ENCODE measurements at places on chromosomes 1 and 21.

DNA sequence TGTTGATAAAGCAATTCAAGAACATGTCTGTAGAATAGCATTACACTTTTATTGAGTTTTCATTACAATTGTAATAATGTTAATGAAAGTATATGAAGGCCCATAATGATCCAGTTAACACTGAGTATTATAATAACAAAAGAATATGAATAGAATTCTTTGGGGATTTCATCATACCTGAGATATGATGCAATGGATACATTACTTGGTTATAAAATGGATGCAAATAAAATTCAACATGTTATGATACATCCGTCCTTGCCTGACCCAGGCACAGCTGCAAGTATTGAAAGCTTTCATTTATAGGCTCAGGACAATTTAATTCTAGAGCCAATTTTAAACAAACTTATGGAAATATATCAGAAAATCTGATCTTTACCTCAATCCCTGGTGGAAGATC is 8.2 kb upstream of the KCNA3 start:
- DNase-seq = no peak

DNA sequence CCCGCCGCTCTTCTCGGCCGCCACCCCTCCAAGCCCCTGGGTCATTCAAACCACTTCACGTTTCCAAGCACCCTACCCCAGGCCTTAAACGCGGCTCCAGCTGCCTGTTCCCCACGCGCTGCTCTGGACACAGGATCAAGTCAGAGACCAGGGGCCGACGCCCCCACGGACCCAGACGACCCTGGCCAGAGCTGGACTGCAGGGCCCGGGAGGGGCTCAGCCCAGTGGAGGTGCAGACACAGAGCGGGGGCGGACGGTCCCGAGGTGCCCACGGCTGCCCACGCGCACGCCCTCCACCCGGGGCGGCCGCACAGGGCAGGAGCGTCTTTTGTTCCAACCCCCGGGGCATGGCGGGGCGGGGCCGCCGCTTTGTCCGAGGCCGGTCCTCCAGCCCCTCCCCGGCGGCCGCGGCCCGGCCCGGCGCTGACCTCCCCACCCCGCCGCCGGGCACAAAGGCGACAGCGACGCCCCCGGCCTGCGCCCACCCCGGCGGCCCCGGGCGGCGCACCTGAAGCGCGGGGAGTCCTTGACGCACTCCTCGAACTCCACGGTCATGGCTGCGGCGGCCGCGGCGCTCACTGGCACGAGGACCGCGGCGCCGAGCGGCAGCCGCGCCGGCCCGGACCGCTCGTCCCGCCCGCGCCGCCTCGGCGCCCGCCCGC is 338 bp downstream of the ACAP3 start:
- DNase-seq = no peak

- no peak for DNase-seq
Measured at GRCh38 chr21:46371204-46372013, 47.5 kb downstream of the PCNT start.

- no peak for DNase-seq
Measured at GRCh38 chr1:194161591-194161990, 975.2 kb upstream of the B3GALT2 start.

GRCh38 chr21:35026617-35027562 is 22.2 kb downstream of the RUNX1 start:
- DNase-seq = peak; percentile 90

GRCh38 chr1:159803956-159804689 is 2.0 kb downstream of the FCRL6 start:
- no peak for DNase-seq

GRCh38 chr1:6310116-6310848 is 49.4 kb upstream of the GPR153 start:
- no peak for DNase-seq

GRCh38 chr1:57250021-57250420 is 173.8 kb downstream of the DAB1 start:
- no peak for DNase-seq

- no peak for DNase-seq
Measured at GRCh38 chr1:64683419-64683818, 61.5 kb upstream of the RAVER2 start.

DNA sequence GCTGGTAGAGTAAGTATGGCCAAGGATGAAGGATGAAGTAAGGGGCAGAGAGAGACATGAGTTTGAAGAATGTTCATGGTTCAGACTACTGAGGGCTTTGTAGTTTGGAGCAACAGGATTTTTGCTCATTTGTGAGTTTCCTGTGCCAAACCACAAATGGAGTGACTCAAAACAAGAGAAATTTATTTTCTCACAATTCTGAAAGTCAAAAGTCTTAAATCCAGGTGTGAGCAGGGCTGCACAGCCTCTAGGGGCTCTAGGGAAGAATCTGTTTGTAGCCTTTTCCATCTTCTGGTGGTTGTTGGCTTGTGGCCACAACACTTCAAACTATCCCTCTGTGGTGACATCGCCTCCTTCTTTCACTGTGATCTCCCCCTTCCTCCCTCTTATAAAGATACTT is 58.9 kb downstream of the RHOU start:
- peak; percentile 72 for DNase-seq

DNA sequence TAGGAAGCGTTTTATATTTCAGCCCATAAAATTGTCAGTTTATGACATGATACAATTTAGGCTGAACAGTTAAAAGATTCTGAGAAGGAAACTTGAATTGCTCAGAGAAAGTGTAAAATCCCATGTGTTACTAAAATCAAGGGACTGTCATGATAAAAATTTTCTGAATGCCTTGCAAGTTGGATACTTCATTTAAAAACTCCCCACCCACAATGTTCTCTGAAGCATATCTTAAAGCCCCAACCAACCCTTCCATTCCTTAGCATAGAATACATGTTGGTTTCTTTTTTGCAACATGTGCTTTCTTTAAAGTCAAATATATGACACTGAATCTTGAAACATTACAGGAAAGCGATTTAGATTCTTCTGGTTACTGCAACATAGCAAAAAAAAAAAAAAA is 97.4 kb downstream of the MRPL39 start:
- no peak for DNase-seq

DNA sequence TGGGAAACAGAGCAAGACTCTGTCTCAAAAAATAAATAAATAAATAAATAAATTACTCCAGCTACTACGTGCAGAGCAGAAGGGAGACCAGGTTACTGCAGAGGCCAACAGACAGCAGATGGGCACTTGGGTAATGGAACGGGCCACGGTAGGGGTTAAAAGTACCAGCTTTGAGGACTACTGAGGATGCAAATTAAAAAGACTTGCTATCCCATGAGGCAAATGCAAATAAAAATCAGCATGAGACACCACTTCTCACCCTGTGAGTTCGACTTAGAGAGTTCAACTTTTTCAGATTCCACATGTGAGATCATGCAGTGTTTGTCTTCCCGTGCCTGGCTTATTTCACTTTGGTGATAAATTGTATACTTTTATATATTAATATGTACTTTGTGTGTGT is 6.6 kb downstream of the SLC2A5 start:
- DNase-seq = no peak

GRCh38 chr21:39454949-39455668 is 3.3 kb downstream of the SH3BGR start:
- no peak for DNase-seq

DNA sequence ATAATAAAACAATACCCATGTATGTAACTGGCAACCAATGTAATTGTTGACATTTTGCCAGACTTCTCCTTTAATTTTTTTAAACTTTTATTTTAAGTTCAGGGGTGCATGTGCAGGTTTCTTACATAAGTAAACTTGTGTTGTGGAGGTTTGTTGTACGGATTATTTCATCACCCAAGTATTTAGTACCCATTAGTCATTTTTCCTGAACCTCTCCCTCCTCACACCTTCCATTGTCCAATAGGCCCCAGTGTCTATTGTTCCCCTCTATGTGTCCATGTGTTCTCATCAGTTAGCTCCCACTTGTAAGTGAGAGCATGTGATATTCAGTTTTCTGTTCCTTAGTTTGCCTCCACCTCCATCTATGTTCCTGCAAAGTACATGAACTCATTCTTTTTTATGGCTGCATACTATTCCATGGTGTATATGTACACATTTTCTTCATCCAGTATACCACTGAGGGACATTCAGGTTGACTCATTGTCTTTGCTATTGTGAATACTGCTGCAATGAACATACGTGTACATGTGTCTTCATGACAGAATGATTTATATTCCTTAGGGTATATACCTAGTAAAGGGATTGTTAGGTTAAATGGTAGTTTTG is 6.7 kb downstream of the DEPDC1 start:
- no peak for DNase-seq

GRCh38 chr1:199931666-199932377 is 95.7 kb upstream of the NR5A2 start:
- peak; percentile 41 for DNase-seq

DNA sequence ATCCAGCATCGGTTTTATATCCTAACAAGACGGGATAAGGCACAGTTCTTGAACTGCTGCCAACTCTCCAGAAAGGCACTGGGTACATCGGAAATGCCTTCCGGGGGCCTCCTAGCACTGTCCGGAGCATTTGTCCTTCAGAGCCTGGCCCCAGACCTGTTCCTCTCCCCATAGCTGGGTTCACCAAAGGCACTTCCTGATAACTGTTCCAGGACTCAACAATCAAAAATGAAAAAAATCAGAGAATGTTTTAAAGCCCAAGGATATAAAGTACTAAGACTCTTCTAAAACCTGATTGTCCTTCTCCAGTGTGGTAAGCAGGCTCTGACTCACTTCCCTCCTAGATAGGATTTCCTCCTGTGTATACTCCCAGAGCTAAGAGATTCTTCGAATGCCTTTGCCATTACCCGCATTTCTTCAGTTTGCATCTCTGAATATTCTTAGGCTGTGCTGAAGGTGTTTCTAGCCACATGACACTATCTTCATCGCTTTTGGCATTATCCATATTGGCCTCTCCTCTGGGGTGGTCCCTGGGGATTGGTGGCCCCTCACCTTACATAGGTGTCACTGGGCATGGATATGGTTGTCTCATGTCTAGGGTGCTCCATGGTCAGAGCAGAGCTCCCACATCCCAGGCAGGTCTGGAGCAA is 112.9 kb downstream of the ZBTB18 start:
- no peak for DNase-seq

DNA sequence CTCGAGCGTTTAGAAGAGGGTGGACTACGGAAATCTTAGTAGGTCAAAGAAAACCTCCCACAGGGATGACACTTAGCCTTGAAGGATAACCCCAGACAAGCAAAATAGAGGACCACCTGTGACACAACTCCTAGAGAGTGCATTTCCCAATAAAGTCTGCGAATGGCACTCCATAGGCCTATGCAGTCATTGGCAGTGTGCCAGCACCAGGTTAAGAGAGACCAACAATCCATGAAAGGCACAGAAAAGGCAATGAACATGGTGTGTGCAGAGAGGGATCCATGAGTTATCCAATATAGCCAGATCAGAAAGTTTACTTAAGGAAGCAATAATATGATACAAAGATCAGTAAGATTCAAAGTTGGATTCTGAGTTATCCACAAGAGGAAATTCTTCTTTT is 45.2 kb upstream of the FMO2 start:
- no peak for DNase-seq

DNA sequence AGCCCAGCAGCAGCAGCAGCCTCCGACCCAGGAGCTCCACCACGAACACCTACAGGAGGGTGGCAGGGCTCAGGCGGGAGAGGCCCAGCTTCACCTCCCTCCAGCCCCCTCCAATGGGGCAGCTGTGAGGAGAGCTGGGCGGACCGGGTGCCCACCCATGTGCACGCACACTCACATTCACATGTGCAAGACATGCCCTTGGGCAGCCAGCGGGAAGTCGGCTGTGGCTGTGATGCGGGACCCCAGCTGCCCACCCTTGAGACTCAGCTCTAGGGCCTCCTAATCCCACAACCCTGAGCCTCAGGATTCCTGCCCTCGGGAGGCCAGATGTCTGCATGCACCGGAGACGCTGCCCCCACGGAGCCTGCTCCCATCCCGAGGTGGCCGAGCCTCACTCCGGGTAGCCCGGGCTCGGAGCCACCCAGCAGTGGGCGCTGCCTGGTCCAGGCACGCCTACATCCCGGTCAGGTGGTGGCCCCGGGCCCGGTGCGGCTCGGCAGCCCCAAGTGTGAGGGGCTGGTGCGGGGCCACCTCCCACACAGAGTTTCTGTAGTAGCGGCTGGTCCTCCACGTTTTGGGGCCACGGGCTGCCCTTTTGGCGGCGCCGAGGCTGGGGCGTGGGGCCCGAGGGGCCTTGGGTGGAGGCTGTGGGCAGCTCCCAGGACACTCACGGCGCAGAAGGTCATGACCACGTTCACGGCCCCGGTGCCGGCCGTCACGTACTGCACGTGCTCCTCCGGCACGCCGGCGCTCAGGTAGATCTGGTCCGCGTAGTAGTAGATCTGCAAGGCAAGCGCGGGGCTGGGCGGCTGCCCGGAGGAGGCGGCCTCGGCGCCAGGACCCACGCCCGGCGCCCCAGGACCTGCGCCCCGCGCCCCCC is 12.9 kb upstream of the SLC2A7 start:
- DNase-seq = no peak

DNA sequence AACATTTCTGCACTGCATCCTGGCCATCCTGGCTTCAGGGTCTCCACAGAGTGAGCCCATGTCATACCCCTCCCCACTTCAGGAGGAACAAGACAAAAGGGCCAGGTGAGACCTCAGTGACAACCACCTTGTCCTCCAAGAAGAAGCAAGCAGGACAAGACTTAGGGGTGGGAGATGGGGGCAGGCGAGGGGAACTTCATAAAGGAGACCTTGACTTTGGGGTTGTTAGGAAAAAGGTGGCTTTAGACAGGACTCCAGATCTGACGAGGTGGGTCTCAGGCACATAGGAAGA is 24.0 kb upstream of the SLAMF9 start:
- no peak for DNase-seq

DNA sequence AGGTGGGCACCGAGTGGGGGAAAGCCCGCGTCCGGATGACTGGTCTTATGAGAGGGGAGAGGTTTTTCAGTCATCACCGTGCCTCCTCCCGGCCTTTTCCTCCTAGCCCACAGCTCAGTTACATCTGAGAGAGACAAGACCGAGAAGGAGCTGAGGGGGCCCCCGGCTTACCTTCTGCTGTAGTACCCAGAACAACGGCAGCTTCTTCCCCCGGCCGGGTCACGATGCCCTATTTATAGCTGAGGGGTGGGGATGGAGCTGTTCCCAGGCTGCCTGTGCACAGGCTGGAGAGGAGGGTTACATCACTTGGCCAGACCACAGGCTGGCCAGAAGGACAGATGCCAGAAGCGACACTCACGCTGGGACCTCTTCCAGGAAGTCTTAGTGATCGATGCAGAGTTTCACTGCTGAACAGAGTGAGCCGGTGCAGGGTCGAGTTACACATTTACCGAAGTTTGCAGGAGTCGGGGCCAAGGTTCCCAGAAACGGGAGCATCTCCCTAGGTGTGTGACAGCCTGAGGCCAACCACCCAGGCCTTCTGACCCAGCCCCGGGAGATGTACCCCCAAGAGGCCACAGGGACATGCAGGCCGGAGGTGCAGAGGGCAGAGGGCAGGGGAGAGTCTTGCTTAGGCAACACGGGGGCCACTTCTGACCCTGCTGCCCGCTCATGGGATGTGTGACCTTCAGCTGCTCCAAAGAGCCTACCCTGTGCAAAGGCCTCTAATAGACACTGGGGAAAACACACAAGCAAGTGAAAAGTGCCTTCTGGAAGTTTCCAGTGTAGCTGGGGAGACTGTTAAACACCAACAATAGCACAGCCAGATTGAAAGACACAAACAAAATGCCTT is at the start of gene AGT:
AGT (minus strand) TSS at position 208 of the 850 bp plus-strand sequence. CDS start 3,299 bp downstream, outside the sequence.
- DNase-seq = no peak

- no peak for DNase-seq
Measured at GRCh38 chr1:21614419-21615115, 54.6 kb downstream of the RAP1GAP start.

GRCh38 chr1:201377611-201378092 is at the start of gene TNNT2:
TSS of gene TNNT2 (minus strand) at chr1:201377680. CDS start at chr1:201373254, 4,426 bp downstream.
- no peak for DNase-seq
